ENCODE measurements at places on chromosomes 7 and 10.

GRCh38 chr10:75450075-75450445, 18.6 kb downstream of the LRMDA start:
- no peak for DNase-seq

- no peak for DNase-seq
Observed at GRCh38 chr7:137513091-137513490, 169.6 kb upstream of the PTN start.

DNA sequence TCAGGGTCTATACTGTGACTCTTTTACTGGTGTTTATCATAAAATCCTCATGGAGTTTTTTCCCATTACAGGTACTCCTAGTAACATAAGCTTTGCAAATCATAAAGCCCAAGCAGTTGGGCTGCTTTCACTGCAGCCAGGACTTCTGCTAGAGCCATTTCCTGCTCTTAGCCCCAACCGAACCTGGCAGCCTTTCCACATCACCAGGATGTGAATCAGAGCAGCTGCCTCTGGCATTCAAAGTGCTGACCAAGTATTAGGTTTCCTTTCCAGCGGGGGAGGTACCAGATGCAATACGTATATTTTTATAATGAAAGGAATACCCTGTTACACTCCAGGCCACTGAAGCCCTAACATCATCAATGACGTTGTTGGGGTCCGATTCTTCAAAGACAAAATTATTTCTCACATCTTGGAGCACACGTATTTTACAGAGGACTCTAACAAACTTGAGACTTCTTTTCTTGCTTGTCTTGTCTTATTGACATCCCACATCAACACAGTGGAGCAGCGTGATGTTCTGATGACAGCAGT, 3.6 kb upstream of the HTR5A start:
- no peak for DNase-seq

- no peak for DNase-seq
Observed at GRCh38 chr7:27860800-27861199, 120.8 kb downstream of the TAX1BP1 start.

- DNase-seq = no peak
Observed at GRCh38 chr10:118642228-118642627, 46.8 kb upstream of the PRLHR start.
